Stimulated activated CD4-positive, alpha-beta T cell treated with anti-CD3 and anti-CD28 coated beads, Interleukin-1b, Interleukin-23, amount 100 ng/mL, for 1 hour (primary cell): ENCODE measurements at places on chromosomes 6 and 20.

DNA sequence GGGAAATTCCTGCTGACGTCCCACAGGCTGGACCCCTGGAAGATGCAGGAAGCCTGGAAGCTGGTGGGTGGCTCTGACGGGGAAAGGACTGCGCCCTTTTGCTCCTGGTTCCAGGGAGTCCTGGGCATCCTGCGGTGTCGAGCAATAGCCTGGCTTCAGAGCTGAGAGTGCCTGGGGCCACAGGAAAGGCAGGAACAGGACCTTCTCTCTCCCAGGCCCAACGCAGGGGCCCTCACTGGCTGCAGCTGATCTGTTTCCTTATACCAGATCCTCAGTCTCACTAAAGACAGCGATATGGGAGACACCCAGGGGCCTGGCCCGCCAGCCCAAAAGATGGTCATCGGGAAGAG lies 1.4 kb downstream of the B3GALT4 start:
- no peak for DNase-seq

- DNase-seq, result no peak
Observed at GRCh38 chr6:80488190-80488589, 381.7 kb downstream of the BCKDHB start.

GRCh38 chr20:19376451-19377229 lies 164.2 kb downstream of the SLC24A3 start:
- DNase-seq, result no peak

GRCh38 chr6:71203206-71203605 lies 85.4 kb upstream of the OGFRL1 start:
- no peak for DNase-seq

- no peak for DNase-seq
Observed at GRCh38 chr6:49790341-49790740, 3.3 kb upstream of the PGK2 start.

DNA sequence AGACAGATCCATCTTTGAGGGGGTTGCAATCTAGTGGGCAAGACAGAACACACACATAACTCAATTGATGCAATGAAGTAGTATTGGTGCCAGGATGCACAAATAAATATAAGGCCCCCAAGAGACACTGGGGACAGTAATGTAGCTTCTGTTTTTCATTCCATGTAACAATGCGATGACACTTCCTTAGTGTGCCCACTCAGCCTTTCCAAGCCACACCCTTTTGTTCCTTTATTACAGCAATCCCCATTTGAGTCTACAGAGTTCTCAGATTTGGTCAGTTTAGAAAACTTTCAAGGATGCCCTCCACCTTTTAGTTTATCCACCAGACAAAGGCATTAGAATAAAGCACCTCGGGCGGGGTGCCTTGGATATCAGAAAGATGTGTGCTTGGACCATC lies 15.5 kb downstream of the TGM3 start:
- DNase-seq, result no peak

DNA sequence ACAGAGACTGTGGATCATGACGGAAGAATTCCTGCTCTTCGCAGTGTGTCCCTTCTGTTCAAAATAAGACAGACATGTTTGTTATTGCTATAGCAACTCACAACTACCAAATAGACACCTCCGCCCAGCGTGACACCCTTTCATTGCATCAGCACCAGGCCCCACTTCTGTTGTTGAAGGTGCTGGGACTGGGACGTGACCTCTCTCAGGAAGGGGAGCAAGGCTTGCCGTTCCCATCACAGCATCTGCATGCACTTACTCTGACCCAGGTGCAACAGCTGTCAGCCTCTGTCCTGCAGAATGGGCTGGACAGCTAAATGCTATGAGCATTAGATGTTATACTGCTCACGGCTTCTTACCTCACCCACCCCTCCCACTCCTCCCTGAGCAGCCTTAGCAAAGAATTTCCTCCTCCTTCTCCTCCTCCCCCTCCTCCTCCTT lies 94.1 kb downstream of the DACT2 start:
- no peak for DNase-seq

GRCh38 chr6:53818858-53819609 lies 24.2 kb downstream of the LRRC1 start:
- DNase-seq, result no peak

DNA sequence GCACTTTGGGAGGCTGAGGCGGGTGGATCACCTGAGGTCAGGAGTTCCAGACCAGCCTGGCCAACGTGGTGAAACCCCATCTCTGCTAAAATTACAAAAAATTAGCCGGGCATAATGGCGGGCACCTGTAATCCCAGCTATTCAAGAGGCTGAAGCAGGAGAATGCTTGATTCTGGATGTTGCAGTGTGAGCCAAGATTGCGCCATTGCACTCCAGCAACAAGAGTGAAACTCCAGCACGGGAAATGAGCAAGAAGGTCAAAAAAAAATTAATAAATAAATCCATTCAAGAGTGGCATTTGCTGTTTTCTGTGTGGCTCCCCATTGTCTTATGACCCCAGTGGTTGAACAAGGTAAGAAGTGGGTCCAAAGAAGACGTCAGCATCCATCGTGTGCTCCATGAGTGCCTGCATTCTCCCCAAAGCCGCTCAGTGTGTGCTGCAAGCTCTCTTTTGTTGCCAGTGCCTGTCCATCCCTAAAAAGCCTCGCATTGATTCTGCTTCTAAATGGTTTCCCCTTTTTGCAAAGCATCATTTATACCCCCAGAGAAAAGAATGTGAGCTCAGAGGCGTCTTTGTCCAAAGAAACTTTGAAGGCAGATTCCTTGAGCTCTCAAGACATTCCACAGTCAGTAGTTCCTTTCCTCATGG lies 38.8 kb upstream of the MAP3K4 start:
- no peak for DNase-seq

GRCh38 chr20:31819083-31819784 lies at the start of gene MYLK2:
MYLK2 (plus strand) TSS chr20:31819356; CDS start chr20:31819581, 225 bp downstream.
- no peak for DNase-seq

DNA sequence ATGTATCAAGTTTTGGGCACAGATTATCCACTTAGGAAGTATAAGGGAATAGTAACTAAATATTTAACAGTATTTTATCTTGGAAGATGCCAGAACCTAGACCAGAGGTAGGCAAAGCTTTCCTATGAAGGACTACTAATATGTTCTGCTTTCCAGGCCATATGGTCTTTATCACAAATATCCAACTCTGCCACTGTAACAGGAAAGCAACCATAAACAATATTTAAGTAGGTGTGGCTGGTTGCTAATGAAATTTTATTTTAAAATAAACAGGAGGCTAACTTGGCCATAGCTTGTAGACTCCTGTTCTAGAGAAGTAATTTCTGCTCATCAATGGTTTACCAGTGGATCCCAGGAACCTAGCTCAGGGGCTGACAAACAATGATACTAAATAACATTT lies 39.4 kb downstream of the NOL7 start:
- no peak for DNase-seq

DNA sequence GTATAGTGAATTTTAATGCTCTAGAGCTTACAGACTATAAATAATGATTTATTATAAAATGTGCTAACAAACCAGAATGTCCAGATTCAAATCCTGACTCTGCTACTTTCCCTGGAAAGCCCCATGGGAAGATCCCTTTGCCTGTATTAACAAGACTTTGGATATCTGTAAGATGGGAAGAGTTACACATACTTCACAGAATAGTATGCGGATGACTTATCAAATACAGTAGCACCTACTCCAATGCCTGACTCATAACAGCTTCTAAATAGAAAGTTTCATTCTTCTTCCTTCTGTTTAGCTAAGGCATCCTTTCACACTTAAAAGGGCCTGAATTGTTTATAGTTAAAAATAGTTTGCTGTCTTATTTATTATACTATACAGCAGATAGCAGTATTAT lies 166.3 kb downstream of the KCNQ5 start:
- DNase-seq, result no peak

DNA sequence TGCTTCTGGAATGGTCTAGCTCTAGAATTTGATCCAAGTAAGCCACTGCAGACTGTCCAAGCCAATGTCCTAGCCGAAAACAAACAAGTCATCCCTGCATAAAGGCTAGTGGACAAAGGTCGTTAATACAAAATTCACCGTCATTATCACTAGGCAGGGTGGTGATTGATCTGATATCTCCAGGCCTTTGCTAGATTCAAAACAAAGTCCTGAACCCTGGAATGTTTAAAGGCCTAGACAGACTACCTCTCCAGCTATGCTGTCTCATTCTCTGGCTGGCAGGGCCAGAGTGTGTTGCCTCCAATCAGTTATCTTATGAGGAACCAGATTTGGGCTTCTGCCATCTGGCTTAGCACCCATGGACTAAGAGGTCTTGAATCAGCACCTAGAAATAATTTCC lies 38.3 kb downstream of the MAP7 start:
- no peak for DNase-seq

- DNase-seq, result no peak
Observed at GRCh38 chr6:50600280-50600679, 113.0 kb upstream of the TFAP2D start.

DNA sequence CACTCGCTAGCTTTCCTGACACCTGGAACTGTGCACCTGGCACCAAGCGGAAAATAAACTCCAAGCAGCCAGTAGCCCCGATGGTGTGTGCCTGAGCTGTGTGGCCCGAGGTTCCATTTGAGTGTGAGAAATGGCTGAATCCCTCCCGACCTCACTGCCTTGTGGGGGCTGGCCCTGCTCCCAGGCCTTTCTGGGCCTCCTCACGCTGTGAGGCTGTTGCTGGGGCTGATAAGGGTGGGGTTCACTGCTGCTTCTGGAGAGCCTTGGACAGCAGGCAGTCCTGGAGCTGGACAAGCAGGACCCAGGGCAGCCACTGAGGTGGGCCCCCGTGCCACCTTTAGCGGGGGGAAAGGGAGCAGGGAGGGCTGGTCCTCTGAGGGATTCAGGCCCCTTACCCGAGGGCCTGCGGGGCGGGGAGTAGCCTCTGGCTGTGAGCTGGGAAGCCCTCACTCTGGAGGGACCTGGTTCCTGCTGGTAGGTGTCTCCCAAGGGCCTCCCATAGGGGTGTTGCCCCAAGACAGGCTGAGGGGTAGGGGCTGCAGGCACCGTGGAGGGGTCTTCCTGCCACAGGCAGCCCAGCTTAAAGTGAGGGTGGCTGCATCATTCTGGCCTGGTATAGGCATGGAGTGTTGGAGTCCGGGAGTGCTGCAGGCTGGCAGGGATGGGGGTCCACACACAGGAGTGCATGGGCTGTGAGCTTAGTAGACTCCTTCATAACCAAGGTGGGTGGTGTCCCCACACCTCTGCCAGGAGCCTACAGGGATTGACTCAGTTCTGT lies 1.7 kb downstream of the PPDPF start:
- no peak for DNase-seq

- no peak for DNase-seq
Observed at GRCh38 chr6:105209950-105210706, 30.3 kb upstream of the POPDC3 start.

DNA sequence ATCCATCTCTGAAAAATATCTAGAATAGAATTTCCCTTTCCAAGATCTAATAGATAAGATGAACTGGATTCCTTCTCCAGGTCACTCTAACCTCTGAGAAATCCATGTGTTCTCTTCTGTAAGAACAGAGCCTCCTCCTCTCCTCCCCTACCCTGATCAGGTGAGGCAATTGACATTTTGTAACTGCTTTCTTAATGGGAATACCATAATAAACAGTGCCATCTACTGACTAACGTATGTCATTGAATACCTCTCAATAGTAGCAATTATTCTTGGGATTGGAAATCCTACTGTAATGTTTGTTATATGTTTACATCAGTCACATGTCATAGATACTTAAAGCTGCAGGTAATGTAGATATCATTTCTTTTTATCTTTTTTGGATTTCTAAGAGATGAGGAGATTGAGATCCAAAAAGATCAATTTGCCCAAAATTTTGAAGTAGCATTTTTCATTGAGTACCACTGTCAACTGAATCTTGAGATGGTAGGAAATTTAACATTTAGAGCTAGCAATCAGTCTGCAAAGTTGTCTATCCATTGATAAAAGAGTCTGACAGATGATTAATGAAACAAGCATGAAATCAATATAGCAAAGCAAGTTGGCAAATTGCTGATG lies 365.8 kb upstream of the HSF2 start:
- no peak for DNase-seq

- no peak for DNase-seq
Observed at GRCh38 chr6:43472515-43472914, 4.9 kb upstream of the TJAP1 start.

- DNase-seq, result no peak
Observed at GRCh38 chr6:100230115-100230952, 234.4 kb downstream of the SIM1 start.

- DNase-seq, result no peak
Observed at GRCh38 chr6:38134704-38135088, 315.2 kb downstream of the ZFAND3 start.

GRCh38 chr20:49381558-49382493 lies 100.6 kb downstream of the KCNB1 start:
- no peak for DNase-seq

- DNase-seq, result no peak
Observed at GRCh38 chr6:35497571-35498421, 917 bp upstream of the TEAD3 start.

DNA sequence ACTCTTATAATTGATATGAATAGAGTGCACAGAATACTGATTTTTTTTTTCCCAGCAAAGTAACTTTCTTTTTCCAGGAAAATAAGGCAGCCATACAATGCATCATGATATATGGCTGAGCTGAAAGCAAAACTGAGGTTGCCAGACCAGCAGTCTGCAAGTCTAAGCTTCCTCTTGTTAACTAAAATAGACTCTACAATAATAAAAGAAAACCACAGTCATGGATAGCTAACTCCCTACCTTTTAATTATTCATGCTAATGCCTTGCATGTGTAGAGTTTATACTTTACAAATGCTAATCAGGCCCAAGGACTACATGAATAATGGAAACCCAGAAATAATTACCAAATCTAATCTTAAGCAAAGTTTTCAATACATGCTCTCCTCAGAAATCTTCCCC lies 47.4 kb downstream of the MAP7 start:
- DNase-seq, result no peak

DNA sequence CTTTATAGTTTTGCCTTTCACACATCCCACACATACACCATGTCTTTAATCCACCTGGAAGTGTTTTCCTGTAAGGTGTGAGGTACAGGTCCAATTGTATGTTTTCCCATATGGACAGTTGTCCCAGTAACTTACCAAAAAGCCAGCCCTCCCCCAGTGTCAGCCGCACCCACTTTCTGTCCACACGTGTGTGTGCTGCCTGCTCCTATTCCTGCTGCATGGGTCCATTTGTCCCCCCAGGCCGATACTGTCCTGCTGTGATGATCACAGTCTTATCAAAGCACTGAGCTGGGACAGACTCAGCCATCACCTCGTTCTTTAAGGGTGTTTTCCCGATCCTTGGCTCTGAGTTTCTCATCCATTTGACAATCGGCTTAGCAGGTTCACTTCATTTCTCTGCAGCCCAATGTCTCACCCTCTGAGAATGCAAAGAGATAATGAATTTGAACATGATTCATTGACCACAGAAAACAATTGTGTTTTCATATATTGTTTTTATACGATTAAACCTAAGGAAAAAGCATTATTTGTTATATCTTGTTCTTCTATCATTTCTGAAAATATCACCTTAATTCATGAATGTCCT lies 9.6 kb downstream of the VSX1 start:
- DNase-seq, result no peak

- DNase-seq, result no peak
Observed at GRCh38 chr6:85614780-85615179, 21.1 kb upstream of the SNX14 start.
